Fibroblast of upper back skin (primary cell): ENCODE measurements at places on chromosomes 3 and 15.

DNA sequence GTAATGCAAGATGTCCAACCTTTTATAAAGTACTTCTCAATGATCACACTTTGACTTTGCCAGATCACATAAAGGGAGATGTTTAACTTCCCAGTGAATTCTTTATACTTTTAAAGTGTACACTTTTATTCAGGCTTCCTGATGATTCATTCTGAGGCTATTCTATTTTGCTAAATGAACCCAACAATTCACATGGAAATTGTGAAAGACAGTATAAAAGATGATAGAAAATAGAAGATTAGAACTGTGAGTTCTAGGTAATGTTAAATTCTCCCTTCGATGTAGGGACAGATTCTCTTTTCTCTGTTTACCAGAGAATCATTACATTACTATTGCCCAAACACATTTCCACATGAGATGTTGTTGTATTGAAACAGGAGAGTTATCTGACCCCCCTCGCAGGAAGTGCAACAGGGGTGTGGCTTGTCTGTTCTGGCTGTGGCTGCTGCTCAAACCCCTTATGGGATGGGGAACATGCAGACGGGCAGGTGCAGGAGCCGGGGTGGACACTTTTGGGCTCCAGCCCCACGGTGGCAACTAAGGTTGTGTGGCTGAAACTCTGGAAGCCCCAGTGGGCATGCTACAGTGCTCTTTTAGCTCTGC lies 131.3 kb upstream of the LRTM1 start:
- DNase-seq, result peak; percentile 41

DNA sequence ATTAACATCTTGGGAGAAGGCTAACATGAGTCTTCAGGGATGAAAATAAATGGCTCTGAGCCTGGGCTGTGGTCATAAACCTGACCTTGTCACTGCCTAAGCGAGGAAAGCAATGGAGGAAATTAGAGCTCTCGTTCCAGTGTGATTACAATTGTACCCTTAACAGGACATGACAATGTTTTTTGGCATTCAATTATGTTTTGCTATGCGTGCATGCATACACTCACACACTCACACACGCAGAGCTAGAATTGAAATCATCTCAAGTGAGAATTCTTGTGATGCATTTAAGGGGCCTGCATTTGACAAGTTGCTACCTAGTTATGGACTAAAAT lies 24.1 kb downstream of the ZNF80 start:
- DNase-seq, result peak; percentile 16

DNA sequence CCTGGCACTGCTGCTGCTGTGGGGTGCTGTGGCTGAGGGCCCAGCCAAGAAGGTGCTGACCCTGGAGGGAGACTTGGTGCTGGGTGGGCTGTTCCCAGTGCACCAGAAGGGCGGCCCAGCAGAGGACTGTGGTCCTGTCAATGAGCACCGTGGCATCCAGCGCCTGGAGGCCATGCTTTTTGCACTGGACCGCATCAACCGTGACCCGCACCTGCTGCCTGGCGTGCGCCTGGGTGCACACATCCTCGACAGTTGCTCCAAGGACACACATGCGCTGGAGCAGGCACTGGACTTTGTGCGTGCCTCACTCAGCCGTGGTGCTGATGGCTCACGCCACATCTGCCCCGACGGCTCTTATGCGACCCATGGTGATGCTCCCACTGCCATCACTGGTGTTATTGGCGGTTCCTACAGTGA lies 2.1 kb downstream of the GRM2 start:
- DNase-seq, result no peak

DNA sequence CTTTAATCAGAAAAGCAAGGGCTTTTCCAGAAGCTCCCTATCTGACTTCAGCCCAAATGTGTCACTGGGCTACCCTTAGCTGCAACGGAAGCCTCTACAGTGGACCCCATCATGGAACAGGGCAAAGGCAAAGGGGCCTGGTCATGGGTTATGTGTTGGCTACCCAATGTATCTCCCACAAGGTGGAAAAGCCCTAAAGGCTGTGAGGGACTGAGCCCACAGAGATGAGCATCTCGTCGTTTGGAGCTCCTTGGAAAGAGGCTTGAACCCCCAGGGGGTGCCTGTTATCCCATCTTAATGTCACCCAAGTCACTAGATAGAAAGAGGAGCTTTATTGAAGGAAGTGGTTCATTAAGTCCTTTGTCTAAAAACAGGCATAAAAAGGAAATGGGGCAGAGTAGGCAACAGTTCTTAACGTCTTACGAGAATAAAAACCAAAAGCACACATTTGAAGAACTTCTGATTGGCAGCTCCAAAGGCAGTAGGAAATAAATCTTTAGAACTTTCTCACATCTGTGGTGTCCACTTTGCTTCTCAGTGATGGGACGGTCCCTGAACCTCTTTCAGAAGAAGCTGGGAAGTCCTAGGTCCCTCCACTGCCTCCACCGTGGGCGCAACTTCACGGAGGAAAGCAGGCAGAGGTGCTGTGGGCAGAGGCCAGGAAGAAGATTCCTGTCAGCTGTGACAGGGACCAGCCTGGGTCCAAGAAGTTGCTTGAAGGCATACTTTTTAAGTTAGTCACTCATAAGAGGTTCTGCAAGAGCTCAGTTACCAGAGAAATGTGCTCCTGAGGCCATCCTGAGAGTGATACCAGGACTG lies 93.7 kb downstream of the MYLK start:
- peak; percentile 41 for DNase-seq

DNA sequence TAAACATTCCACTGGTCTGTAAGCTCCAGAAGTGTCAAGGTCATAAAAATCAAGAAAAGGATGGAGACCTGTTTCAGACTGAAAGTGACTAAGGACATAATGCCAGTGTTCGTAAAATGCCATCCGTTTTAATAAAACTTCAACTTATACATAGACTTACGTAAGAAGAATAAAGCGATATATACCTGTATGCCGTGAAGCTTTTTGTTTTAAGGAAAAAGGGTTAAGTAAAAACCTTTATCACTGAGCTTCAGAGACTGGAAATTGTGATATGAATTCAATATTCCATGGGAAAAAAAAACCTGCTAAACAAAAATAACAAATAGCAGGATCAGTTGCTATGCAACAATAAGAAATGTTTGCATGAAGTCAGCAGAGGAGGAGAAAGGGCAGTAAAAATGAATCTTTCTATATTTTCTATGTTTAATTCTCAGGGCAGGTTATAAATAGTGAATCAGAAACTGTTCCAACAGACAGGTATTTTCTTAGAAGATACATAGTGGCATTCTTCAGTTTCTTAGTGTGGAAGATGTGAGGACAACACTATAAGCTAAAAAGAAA lies 42.5 kb downstream of the CHSY1 start:
- DNase-seq, result no peak

DNA sequence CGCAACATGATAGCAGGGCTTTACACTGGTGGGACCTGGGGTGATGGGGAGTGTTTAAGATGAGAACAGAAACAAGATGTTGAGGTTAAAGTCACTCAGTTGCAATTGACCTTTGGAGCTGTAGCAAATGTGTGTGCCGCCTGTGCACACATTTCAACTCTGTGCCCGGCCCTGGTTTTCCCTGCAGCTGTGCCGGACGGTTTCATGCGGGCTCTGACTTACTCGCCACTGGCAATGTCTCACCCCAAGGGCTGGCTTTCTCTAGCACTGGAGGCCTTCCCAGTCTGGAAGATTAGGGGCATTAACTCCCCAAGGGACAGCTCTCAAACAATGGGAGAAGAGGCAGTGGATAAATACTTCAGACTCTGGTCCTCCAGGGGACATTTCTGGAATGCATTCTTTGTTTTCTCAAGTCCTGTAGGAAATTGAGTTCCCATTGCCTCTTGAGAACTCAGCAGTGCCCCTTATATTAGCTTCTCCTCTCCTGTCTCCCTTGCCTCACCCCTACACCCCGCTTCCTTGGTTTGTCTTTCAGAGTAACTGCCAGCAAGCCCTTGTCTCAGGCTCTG lies 152.5 kb downstream of the EDEM1 start:
- DNase-seq, result no peak

- peak; percentile 24 for DNase-seq
These were observed 228.3 kb downstream of the ABHD5 start for GRCh38 chr3:43919029-43919428.

DNA sequence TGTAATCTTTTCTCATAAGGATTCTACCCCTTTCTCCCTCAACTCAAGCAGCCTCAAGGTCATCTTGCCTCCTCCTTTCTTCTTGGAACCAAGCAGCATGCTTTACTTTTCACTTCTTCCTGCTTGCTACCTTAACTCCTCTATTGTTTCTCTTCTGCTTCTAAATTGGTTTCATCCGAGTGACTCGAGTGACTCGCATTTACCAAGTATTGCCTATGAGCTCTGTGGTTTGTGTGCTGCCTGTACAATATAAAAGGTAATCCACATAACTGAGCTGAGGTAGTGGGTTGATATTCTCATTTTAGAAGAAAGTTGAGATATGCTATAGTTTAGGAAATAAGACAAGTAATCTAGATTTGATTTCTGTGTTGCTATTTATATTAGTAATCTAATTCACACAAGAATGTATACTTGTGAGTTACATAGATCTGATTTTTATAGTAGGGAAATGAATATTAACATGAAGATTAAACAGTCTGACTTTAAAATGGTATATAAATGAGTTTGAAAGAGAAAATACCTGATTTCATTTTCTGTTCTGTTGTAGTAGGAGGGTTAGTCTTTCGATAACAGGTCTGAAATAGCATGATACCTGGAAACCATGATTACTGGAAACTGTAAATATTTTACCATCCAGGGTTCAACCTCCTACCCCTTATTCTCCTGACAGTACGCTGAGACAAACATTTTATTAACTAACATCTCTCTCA lies 5.5 kb downstream of the HHLA2 start:
- no peak for DNase-seq

GRCh38 chr3:36954452-36955134 lies 9.7 kb upstream of the TRANK1 start:
- no peak for DNase-seq

DNA sequence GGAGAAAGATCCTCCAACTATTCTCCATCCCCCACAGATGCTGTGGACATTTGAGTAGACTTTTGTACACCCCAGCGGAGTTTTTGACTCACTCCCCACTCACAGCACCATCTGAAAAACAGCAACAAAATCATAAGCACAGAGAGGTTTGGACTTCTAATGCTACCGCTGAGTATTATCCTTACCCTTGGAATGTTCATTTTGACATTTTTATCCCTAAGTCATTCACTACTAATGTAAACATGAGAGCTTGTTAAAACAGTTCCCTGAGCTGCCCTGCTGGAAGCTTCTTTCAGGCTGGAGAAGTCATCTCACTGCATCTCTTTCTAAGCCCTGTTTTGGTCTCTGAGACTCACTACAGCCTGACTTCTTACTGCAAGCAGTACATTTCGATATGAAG lies 1045.9 kb downstream of the MCTP2 start:
- DNase-seq, result peak; percentile 84

GRCh38 chr3:50237754-50238548 lies 1.9 kb downstream of the GNAI2 start:
- peak; percentile 78 for DNase-seq

DNA sequence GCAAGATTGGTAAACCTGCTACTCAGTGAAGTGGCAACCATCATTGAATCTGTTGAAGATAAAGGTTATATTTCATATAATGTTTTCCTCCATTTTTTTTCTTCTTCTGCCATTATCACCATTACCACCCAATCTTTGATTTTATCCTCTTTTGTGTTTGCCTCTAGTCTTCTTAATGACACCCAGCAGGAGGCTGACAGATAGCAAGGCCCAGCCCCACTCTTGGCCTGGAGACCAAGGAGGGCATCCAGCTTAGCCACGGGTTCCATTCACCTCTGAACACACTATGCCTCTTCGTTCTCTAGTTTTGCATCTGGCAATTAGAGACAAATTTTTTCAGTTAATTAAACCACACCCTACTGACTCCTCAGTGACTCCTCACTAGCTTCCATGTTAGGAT lies 129.7 kb downstream of the TPRG1 start:
- DNase-seq, result no peak

- peak; percentile 88 for DNase-seq
These were observed 651.4 kb upstream of the NECTIN3 start for GRCh38 chr3:110420158-110420641.

DNA sequence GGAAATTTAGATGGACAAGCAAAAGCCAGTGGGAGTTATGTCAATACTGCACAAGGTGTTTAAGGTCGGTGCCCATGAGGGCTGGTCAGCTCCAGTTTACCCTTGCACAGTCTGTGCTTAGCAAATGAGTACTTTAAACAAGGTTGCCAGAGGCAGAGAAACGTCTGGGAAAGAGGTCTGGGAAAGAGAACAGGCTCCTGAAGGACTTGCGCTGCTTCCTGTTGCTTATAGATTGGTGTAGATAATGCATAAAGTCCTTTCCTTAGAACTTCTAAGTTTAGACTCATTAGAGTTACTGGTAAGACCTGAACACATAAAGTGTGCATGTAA lies 162.6 kb upstream of the P2RY1 start:
- no peak for DNase-seq

- DNase-seq, result peak; percentile 50
These were observed 98.9 kb upstream of the PIAS1 start for GRCh38 chr15:67955252-67955651.

GRCh38 chr3:104359546-104359945 lies 1007.2 kb upstream of the ALCAM start:
- DNase-seq, result peak; percentile 96

GRCh38 chr15:98953968-98954367 lies 53.6 kb downstream of the PGPEP1L start:
- no peak for DNase-seq

- no peak for DNase-seq
These were observed 408.7 kb downstream of the OXSM start for GRCh38 chr3:26198609-26199008.

- no peak for DNase-seq
These were observed 319.1 kb downstream of the OXSM start for GRCh38 chr3:26108846-26109489.

DNA sequence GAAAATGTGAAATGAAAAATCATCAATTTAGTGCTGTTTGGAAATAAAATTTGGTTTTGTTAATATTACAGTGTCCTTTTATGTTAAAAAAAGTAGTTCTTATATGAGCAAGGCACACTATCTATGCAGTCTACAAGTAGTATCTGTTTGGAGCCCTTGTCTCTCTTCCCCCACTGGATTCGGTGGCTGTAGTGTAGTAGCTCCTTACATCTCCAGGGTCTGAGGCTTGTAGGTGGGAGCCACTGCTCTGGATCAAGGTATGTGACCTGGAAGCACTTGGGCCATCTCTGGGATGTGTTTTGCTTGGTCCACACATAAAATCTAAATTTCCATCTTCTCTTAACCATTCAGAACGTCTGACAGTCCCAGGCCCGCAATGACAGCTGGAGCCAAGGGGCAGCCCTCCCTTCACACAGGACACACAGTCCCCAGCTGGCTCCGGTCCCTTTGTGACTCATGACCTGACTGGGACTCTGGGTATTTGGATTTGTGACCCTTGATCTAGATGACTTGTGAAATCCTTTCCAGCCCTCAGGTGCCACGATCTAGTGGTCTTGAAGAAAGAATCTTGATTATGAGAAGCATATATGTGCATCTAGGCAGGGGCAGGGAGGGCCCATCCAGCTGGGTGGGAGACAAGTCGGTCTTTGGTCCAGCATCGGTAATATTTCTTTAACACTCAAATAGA lies 80.0 kb downstream of the USP13 start:
- no peak for DNase-seq

GRCh38 chr3:108804966-108805365 lies 17.6 kb upstream of the TRAT1 start:
- DNase-seq, result no peak
